ENCODE measurements at places on chromosomes 2 and 18. TPM values are rescaled to one million over a fixed set of nuclear protein-coding genes. Genes with fewer than 3 reads are reported as not detected.

The CYB5A gene
- 21.4 TPM for total RNA-seq

GRCh38 chr2:164498836-164499235 is 122.4 kb downstream of the GRB14 start:
- no peak overlapping the region for H3K27ac ChIP-seq
- H3K36me3 ChIP-seq: no peaks in the 10 kb centered on the region
- H3K4me3 ChIP-seq: no peak overlapping the region
- H3K27me3 ChIP-seq: no peaks in the 10 kb centered on the region
- H3K4me1 ChIP-seq: no peaks in the 10 kb centered on the region

DNA sequence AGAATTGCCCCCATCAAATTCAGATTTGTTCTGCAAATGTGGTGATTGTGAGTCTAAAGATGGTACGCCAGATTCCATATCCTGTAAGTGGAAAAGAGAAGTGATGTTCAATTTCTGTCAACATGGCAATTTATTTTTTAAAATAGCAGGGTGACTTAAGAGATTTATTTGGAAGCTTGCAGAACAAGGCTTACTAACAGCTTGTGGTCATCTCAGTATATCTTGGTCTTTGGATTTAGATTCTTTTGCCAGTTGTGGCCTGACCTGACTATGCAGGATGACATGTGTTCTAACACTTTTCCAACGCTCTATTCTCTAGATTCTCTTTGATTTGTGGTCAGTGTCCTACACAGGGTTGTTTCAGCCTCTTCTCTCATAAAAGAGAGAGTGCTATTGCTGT is 74.4 kb downstream of the MAP3K20 start:
- no peaks in the 10 kb centered on the region for H3K27me3 ChIP-seq
- H3K27ac ChIP-seq: peak overlapping the region; percentile 87
- DNase-seq: no peak
- H3K36me3 ChIP-seq: no peaks in the 10 kb centered on the region

The UGT1A1 gene
- total RNA-seq: not detected

GRCh38 chr2:227325839-227326195 is 766 bp downstream of the MFF start:
- H3K4me3 ChIP-seq: peak overlapping the region; percentile 92
- H3K27me3 ChIP-seq: no peaks in the 10 kb centered on the region
- peak overlapping the region; percentile 93 for H3K27ac ChIP-seq
- H3K4me1 ChIP-seq: peaks cover 19% of the 10 kb centered on the region
- H3K36me3 ChIP-seq: no peaks in the 10 kb centered on the region
- DNase-seq: no peak

DNA sequence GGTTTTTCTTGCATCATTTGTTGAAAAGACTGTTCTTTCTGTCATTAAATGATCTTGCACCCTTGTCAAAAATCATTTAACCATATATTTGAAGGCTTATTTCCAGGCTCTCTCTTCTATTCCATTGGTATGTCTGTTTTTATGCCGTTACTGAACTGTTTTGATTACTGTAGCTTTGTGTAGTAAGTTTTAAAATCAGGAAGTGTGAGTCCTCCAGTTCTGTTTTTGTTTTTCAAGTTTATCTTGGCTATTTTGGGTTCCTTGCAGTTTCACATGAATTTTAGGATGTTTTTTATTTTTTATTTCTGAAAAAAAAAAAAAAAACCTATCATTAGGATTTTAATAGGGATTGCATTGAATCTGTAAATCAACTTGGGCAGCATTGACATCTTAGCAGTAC is 39.0 kb downstream of the SLC39A10 start:
- H3K4me1 ChIP-seq: no peaks in the 10 kb centered on the region
- H3K36me3 ChIP-seq: peaks cover 10% of the 10 kb centered on the region
- H3K4me3 ChIP-seq: no peak overlapping the region
- no peak overlapping the region for H3K27ac ChIP-seq
- H3K27me3 ChIP-seq: no peaks in the 10 kb centered on the region
- DNase-seq: no peak

- H3K27ac ChIP-seq: peak overlapping the region; percentile 80
- H3K27me3 ChIP-seq: no peaks in the 10 kb centered on the region
- no peak overlapping the region for H3K4me3 ChIP-seq
- no peaks in the 10 kb centered on the region for H3K36me3 ChIP-seq
These were observed 84.1 kb downstream of the ALPK2 start for GRCh38 chr18:58544616-58545337.

The REG3G gene
- total RNA-seq: not detected

The RFTN2 gene
- 1.1 TPM for total RNA-seq

DNA sequence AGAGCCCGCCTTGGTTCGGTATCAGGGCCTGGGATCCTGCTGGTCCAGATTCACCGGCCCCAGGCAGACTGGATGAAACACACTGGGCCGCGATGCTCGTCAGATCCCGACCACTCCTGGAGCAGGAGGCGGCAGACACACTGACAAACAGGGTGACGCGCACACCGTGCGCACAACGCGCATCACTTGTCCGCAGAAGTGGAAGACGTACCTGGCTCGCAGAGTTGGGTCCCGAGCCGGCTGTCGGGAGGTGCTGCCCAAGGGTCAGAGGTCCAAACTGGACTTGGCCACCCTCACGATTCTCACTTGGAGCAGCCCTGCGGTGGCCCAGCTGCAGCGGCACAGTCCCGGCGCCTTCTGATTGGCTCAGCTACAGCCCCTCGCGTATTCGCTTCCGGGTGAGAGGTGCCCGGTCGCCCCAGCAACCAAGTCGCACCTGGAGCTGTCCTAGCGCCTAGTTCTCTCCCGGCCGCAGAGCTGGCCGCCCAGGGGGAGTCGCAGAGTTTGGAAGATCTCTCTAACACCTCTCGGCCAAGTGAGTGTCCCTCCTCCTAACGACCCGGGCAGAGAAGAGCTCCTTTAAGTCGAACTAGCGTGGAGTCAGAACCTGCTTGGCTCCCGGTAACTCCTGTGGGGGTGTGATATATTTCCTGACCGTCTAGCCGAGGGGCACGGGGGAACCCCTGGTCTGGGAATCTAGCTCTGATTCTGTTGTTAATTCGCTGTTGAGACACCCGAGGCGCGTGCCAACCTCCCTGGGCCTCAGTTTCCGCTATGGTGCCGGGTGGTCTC is at the start of the genes DHX57 and MORN2:
Gene DHX57 (minus strand): TSS at position 359 of the 792 bp plus-strand sequence. CDS start 7,529 bp downstream, outside the sequence.
Gene MORN2 (plus strand): TSS at position 401 of the 792 bp plus-strand sequence.
- H3K36me3 ChIP-seq: no peaks in the 10 kb centered on the region
- H3K4me1 ChIP-seq: peaks cover 13% of the 10 kb centered on the region
- peak within 1 kb of the TSS; percentile 94 for H3K4me3 ChIP-seq
- DNase-seq: peak; percentile 82

The STK25 gene
- total RNA-seq: 555 TPM

DNA sequence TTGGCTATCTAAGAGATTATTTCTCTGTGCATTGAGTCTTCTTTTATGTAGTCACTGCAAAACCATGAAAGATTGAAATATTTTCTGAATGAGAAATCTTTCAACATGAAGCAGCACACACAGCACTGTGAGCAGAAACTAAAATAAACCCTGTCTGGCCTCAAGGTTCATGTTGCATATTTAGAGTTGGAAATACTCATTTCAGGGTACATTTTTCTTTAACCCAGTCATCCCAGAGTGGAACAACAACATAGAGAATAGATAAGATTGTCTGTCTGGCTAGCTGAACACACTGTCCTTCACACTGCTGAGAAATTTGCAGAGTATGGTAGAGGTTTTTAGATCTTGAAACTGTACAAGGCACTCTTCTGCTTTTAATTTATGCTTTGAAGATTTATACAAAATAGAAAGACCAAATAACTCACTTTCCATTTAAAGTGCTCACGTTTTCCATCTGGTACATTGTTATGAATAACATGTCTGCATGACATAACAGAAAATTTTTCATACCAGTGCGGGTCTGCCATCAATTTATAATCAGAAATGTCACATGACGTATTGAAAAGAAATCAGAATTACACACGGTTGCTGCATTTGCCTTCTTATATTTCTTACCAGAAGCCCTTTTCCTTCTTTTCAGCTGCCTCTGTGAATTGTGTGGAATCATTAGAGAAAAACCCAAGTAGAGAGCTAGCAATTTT is 25.0 kb upstream of the FN1 start:
- no peaks in the 10 kb centered on the region for H3K36me3 ChIP-seq
- H3K27ac ChIP-seq: no peak overlapping the region
- no peaks in the 10 kb centered on the region for H3K4me1 ChIP-seq
- DNase-seq: no peak

DNA sequence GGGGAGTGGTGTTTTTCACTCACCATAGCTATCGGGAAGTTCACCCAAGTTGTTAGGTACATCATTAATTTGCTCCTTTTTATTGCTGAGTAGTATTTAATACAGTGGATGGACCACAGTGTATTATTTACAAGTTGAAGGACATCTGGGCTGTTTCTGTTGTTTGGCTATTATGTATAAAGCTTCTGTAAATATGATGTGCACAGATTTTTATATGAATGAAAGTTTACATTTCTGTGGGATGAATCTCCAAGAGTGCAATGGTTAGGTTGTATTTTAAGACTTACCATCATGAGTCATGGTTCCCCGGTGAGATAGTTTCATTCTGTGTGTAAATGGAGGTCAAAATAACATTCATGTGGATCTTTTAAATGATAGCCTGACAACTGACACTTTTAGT is 337.4 kb downstream of the PTPRM start:
- H3K4me3 ChIP-seq: no peak overlapping the region
- no peaks in the 10 kb centered on the region for H3K27me3 ChIP-seq
- DNase-seq: no peak
- H3K4me1 ChIP-seq: peaks cover 35% of the 10 kb centered on the region

GRCh38 chr18:45116116-45116515 is 435.4 kb downstream of the SETBP1 start:
- no peaks in the 10 kb centered on the region for H3K27me3 ChIP-seq
- no peaks in the 10 kb centered on the region for H3K4me1 ChIP-seq

DNA sequence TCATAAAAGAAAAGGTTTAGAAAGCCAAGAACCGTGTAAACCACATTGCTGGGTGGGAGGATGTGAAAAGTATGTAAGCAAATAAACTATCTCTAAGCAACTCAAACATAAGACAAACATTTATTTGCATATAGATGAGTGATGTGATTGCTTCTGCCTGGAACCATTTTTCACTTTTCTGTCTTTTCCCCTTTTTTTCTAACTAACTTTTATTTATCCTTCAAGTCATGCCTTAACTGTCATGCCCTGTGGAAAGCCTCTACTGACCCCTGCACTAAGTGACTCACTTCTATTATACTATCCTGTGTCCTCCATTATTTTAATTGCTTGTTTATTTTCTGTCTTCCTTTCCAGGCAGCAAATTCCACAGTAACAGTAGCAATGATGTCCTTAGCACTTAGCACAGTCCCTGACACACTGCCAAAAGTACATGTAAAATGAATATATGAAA is 87.5 kb upstream of the CTAGE1 start:
- no peak for DNase-seq
- no peaks in the 10 kb centered on the region for H3K27me3 ChIP-seq
- no peaks in the 10 kb centered on the region for H3K36me3 ChIP-seq
- H3K4me1 ChIP-seq: no peaks in the 10 kb centered on the region

DNA sequence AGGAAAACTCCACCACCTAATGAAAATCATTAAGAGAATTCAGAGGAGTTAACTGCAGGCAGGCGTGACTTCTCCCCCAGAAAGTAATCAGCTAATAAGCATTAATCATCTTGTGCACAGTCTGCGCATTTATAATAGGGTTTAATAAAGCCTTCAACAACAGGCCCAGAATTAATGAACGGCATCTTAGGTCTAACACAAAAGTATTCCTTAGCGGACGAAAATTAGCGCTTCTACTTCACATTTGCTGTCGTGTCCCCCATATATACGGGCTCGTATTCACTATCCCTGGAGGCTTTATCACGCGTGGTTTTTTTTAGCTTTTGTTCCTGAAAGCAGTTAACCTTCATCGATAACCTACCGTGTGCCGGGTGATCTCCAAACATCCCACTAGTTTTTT is 1.8 kb downstream of the ATP8B1 start:
- no peaks in the 10 kb centered on the region for H3K27me3 ChIP-seq
- DNase-seq: no peak
- peak overlapping the region; percentile 85 for H3K27ac ChIP-seq
- peak overlapping the region; percentile 80 for H3K4me3 ChIP-seq

DNA sequence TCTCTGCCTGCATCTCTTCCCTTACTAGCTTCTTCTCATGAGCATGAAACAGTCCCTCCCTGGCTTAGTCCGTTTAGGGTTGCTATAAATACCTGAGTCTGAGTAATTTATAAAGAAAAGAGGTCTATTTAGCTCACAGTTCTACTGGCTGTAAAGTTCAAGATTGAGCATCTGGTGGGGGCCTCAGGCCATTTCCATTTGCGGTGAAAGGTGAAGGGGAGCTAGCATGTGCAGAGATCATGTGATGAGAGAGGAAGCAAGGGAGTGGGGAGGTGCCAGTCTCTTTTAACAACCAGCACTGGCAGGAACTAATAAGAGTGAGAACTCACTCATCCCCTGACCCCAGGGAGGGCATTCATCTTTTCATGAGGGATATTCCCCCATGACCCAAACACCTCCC is 26.8 kb downstream of the RHBDD1 start:
- DNase-seq: no peak
- H3K4me3 ChIP-seq: no peak overlapping the region

The TRAF3IP1 gene
- 20.8 TPM for total RNA-seq

DNA sequence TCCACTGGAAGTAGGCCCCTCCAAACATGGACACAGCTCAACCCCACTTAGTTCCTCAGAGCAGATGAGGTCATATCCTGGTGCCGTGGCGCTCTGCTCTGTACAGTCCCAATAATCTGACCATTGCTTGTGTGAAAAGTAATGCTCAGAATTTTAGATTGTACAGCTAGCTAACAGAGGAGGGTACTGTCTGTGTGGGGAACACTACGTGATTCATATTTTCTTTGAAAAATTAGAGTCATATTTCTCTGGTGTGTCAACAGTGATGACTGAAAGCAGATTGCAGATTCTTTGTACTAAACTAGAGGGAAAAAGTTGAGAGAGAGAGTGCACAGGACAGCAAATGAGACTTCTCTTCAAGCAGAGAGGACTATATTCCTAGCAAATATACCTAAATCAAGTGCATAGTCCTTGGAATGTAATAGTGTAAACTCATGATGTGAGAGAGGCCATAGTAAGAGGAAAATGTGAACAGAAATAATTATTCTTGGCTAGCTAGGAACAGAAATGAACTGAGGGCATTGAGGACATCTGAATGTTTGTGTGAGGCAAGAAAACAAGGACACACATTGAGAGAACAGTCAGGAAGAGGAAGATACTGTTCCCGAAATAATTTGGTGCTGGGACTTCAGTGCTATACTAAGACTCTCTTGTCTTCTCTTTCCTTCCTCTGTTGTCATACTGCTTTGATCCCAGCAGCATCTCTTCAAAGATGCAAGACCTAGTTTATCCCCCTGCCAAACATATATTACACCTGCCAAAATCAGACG is 157.0 kb upstream of the RND3 start:
- H3K4me3 ChIP-seq: no peak overlapping the region
- no peaks in the 10 kb centered on the region for H3K27me3 ChIP-seq
- H3K36me3 ChIP-seq: no peaks in the 10 kb centered on the region
- H3K4me1 ChIP-seq: peaks cover 5% of the 10 kb centered on the region

The GNLY gene
- total RNA-seq: 14.8 TPM

The SERTAD2 gene
- 7.5 TPM for total RNA-seq

DNA sequence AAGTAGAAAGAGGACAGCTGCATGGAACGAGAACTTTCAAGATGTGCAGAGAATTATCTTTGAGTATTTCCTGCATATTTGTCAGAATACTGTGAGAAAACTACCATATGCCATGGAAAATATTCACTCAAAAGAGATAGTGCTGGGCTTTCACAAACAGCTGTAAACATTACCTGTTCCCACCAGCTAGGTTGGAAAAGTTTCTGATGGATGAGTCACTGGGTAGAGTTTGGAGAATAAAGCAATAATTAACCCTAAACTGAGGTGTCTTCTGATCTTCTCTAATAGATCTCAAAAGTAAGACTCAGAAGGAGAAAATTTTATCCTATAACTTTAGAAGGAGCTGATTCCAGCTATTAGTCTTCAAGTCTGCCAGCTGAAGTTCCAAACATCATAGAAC is 3.9 kb upstream of the FSIP2 start:
- H3K27ac ChIP-seq: no peak overlapping the region
- DNase-seq: no peak
- H3K4me1 ChIP-seq: no peaks in the 10 kb centered on the region
- no peaks in the 10 kb centered on the region for H3K36me3 ChIP-seq
- no peak overlapping the region for H3K4me3 ChIP-seq

The ZNF142 gene
- total RNA-seq: 42.9 TPM

All from gastrocnemius medialis (tissue), 4 donors.